Ecto neural progenitor cell (in vitro differentiated cells): ENCODE measurements at places on chromosomes 6 and 20.
A peak's percentile ranks its signal among the peaks of the same experiment; 100 is the strongest.

DNA sequence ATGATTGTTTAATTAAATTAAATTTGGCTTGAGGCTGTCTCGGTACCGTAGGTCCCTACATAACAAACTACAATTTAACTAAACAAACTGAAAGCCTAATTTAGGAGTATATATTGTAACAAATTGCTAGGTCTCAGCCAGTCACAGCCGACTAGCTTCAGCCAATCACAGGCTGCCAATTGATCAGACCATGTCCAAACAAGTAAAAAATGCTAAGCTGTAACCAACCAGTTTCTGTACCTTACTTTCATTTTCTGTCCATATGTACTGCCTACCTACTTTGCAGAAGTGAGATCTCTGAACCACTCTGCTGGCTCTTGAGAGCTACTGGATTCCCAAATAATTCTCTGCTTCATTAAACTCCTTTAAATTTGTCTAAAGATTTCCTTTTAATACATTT, 648.0 kb upstream of the GJE1 start:
- no peak for DNase-seq

GRCh38 chr20:46118481-46119020, 437 bp downstream of the CD40 start:
- peak; percentile 73 for DNase-seq

GRCh38 chr20:5442101-5442500, 125.3 kb upstream of the PROKR2 start:
- no peak for DNase-seq

GRCh38 chr6:149899486-149899885, 1.6 kb upstream of the RAET1E start:
- DNase-seq: no peak

GRCh38 chr6:131377112-131377705, 195.8 kb upstream of the ARG1 start:
- DNase-seq: no peak

DNA sequence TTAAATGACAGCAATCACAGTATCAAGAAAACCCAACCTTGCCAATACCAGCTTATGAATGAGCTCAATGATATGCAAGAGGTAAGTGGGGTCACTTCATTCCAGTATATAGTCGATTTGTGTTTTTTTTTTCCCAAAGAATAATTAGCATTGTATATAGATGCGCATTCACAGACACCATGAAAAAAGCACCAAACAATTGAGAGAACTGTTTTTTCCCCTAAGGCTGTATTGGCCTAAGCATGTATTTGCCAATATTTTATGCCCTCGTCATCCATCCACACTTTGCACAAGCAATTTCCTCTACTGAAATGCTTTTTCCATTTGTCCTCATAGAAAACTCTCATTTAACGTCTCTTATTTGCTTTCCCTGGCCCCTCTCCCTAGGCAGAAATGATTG, 213.7 kb downstream of the SAMD5 start:
- DNase-seq: no peak

DNA sequence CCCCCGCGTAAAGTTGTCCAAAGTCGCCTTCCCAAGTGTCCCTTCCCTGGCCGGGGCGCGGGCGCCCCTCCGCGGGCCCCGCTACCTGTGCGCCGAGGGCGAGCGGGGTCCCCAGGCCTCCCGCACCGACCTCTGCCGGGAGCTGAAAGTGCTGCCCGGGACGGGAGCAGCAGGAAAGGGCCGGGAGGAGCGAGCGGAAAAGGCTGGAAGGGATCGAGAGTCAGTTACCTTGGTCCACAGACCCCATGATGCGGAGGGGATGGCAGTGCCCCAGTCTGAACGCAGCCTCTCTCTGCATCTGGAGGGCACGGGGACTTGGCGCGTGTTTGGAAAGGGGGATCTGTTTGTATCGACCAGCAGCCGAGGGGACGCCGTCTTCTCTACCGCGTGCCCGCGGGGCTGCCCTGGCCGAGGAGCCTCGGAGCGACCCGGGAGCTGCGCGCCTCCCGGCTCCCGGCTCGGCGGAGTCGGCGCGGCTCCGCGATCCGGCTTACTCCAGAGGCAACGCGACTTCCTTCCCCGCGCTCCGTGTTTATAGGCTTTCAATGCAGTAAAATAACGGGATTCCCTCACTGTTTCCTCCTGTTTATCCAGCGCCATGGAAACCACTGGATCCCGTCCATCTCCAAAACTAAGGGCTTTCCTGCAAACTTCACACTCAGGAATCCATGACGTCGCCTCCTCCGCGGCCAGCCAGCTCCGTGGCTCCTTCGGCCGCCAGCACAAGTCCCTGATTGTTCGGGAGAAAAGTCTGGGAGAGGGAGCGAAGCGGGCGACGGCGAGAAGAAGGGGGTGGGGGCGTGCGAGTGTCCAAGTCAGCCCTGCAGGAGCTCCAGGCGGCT, 20.0 kb upstream of the NFATC2 start:
- peak; percentile 79 for DNase-seq

DNA sequence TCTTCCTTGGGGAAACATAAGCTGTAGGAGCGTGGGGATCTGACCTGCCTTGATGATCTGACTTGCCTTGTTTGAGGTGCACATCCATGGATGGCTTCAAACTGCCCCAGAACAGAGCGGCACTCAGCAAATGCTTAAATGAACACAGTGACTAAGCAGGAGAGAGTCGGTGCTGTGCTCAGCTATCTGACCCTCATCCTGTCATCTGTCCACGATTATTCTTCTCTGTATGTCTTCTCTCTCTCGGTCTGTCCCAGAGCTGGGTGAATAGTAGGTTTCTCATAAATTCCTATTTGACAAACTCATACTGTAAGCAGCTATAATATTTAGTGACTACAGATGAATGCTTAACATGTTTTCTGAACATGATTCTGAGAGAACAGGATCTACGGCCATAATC, 37.3 kb downstream of the TRAM2 start:
- no peak for DNase-seq

DNA sequence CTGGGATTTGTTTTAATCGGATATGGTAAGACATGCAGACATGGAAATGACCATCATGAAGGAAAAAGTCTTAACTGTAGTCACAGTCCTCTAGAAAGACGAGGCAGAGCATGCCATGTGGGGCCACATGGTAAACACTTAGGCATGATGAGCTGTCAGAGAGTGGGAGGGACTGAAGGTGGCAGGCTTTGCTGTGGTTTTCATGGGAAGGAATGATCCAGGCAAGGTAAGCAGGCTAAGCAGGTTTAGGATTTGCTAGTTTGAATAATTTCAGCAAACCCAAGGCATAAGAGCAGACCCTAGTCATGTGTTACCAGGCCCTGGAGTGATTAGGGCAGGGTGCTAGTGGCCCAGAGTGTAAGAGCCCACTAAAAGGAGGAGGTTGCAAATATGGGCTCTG, 47.2 kb upstream of the STMND1 start:
- DNase-seq: no peak

DNA sequence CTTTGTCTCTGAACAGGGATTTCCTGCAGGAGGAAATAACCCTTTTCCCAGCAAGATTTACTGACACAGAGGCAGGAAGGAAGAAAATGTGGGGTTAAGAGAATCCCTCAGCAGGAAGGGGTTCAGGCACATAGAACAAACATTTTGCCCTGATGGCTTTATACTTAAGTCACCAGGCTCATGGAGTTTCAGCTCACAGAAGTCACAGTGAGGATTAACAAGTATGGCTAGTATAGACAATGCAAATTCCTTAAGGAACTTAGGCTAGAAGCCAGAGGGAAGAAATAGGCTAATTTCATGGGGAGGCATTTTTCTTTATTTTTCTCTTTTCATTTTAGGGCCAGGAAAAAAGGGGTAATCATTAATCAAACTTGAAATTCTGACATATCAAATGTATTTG, 50.2 kb downstream of the MCHR2 start:
- no peak for DNase-seq

DNA sequence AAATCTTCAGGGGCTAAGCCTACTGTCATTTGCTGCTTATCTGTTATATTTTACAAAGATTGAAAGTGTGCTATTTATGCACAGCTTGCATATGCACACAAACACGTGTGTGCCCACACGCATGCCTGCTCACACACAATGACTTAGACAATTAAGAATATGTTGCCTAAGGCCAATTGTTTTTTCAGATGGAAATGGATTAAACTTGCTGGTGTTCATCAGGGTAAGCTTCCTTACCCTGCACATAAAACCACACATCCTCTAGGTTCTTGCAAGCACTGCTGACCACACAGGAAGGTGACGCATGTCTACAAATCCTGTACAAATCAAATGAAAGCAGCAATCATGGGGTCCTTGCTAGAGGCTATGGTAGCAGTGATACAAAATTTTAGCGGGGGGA, 58.4 kb downstream of the GJA10 start:
- no peak for DNase-seq

GRCh38 chr6:146770965-146771735, 172.4 kb downstream of the ADGB start:
- DNase-seq: no peak

- DNase-seq: no peak
Measured at GRCh38 chr20:62355878-62356588, 11.1 kb downstream of the LAMA5 start.

- DNase-seq: no peak
Measured at GRCh38 chr6:137084865-137085617, 40.3 kb upstream of the IL20RA start.

DNA sequence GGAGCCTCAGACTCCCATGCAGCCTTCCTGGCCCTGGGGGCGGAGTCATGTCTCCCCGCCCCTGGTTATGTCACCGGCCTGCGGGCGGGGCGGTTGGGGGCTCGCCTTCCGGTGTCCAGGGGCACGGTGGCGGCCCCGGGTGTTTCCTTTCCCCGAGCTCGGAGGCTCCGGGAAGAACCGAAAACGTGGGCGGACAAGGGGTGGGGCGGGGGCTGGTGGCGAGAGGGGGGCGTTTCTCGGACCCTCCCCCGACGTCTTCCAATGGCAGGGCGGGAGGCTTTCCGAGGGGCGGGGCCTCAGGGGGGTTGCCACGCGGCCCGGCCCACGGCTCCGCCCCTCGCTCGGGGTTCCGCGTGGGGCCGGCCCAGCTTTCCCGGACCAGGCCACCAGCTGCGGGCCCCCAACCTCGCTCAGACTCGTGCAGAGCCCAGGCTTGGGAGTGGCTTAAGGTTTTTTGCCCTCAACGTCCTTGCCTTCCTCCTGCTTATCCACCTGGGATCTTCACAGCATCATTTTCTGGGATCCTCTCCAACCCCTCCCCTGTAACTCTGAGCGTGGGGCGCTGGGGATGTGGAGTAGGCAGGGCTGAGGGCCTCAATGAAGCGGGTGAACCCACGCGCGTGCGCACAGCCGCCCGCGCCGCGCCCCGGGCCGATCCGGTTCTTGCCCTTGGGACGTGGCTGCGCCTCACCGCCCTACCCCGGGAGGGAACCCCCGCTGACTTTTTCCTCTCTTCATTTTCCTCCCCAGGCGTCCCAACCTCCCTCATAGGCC, 2.1 kb upstream of the NRN1 start:
- peak; percentile 91 for DNase-seq

- DNase-seq: no peak
Measured at GRCh38 chr6:161067749-161068148, 76.2 kb downstream of the MAP3K4 start.

- DNase-seq: no peak
Measured at GRCh38 chr20:19890445-19891051, 126.6 kb upstream of the NAA20 start.

DNA sequence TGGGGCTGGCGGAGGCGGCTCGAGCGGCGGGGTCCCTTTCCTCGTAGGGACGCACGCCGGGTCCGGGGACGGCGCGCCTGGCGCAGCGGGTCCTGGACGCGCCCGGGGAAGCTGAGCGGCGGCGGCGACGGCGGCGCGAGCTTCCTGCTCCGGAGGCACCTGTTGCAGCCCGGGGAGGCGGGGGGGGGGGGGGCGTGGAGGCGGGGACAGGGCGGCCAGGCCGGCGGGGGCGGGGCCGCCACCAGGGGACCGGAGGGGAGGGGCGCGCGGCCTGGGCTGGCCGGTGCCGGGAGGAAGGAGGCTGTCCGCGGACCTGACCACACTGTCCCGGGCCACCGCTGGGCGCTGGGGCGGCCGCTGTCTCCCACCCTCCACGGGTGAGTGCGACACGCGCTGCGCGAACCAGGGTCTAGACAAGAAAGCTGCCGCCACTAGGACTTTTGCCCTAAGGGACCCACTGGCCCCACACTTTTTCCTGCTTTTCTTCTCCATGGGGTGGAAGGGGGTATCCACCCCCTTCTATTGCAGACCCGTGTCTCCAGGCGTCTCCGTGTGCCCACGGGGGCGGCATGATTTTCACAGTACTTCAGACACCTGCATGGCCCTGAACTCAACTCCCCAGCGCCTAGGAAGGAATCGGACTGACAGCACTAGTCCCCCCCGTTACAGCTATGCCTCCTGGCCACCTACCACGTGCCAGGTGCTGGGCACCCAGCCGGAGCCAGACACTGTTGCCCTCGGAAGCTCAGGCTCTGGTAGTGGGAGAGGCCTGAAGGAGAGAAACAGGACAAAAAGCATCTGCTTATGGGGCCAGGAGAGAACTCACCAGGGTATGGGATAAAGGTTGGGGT, at the start of gene NFATC2:
Gene NFATC2, minus strand, starts transcription at position 149 of the 851 bp plus-strand sequence. CDS start 220 bp downstream, outside the sequence.
- no peak for DNase-seq

DNA sequence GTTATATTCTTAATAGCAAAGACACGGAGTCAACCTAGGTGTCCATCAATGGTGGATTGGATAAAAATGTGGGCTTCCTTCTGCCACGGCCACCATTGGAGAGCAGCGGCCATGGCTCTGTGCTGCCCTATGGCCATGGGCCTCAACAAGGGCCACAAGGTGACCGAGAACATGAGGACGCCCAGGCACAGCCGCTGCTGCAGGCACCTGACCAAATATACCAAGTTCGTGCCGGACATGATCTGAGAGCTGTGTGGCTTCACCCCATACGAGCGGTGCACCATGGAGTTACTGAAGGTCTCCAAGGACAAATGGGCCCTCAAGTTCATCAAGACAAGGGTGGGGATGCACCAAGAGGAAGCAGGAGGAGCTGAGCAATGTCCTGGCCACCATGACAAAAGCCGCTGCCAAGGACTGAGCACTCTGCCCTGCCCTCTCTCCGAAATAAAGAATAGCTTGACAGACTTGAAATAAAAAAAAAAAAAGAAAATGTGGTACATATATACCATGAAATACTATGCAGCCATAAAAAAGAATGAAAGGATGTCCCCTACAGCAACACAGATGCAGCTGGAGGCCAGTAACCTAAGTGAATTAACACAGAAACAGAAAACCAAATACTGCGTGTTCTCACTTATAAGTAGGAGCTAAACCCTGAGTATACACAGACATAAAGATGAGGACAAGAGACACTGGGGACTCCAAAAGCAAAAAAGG, 81.0 kb downstream of the FKBP5 start:
- no peak for DNase-seq

- DNase-seq: no peak
Measured at GRCh38 chr6:47209632-47210031, 100.1 kb downstream of the TNFRSF21 start.

GRCh38 chr6:47737406-47737805, 39.0 kb downstream of the ADGRF4 start:
- no peak for DNase-seq

DNA sequence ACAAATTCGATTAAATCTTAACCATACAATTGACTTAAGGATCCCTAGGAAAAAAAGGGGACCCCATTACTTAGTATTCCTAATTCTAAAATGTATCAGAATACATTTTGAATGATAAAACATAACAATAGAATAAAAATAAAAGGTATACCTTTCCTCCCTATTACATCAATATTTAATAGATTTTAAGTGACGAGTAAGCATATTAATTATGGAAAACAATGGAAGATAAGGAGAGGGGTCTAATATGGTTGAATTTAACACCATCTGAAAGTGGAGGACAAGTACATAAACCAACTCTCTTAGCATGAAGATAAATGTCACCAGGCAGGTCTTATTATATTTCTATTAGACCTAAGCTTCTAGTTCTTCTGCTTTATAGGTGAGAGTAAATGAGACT, 232.1 kb downstream of the HAO1 start:
- DNase-seq: no peak

- DNase-seq: no peak
Measured at GRCh38 chr6:3282476-3283236, 23.9 kb downstream of the PSMG4 start.
